ENCODE measurements at places on chromosomes 6 and 20.

- DNase-seq = no peak
Observed at GRCh38 chr6:92281571-92282076, 1137.7 kb downstream of the EPHA7 start.

DNA sequence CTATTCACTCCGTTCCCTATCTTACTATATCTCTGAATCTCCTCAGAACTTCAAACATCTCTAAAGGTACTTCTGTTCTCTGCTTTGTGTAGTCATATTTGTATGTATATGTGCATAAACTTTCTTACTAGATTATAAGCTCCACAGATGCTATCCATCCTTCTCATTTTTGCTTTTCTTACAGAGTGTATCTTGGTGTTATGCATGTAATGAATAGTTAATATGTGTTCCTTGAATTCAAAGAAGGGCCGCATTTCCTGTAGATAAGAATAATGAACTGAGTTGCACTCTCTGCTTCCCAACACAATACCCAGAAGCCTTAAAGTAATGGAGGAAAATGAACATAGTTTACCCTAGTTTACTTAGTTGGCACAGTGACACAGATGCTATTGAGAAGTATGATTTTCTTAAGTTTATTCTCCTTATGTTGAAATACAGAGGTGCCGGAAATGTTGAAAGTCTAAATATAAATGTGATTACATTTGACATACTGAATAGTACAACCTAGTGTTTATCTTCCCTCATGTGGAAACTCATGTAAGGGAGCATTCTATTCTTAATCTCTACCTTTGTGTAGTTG lies 6.0 kb downstream of the NUS1 start:
- DNase-seq = no peak

DNA sequence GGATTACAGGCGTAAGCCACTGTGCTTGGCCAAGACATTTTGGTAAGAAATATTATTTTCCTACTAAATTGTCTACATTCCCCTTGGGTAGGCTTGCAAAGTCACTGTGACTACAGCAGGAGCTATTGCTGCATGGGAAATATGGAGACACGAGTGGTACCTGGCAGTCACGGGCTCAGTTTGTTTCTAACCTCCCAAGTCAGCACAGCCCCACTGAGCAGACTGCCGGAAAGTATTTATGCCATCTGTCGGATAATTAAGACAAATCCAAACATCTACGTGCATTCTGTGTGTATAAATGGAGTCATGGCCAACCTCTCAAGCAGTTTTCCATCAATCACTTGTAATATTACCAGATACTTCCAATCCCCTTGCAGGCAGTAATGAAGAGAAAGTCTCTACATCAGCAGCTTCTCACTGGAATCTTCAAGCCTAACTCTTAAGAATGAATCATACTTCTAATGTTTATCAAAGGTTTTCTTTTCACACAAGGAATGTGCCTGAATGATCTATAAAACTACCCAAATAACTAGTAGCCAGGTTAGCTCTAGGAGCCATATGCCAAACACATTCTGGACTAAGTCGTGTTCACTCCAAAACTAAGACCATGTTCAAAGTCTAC lies 20.1 kb downstream of the PSMB1 start:
- DNase-seq = no peak

DNA sequence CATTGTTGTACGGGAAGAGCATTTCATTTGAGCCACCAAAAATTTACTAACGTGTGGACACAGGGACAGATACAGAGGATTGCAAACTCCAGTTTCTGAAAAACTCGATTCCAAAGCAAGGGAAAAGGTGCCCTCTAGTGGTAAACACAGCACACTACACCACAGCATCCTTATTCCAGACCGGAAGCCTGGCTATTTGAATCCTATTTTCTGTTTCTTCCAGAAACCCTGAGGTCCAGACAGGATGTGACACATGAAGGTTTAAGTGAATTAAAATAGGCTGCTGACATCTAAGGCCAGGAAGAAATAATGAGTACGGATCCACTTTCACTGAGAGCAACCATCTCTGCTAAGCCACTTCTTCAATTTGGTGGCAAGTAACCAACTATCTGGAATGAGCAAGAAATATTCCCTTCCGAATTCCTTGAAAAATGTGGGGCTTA lies 31.8 kb upstream of the GMPR start:
- DNase-seq = no peak

DNA sequence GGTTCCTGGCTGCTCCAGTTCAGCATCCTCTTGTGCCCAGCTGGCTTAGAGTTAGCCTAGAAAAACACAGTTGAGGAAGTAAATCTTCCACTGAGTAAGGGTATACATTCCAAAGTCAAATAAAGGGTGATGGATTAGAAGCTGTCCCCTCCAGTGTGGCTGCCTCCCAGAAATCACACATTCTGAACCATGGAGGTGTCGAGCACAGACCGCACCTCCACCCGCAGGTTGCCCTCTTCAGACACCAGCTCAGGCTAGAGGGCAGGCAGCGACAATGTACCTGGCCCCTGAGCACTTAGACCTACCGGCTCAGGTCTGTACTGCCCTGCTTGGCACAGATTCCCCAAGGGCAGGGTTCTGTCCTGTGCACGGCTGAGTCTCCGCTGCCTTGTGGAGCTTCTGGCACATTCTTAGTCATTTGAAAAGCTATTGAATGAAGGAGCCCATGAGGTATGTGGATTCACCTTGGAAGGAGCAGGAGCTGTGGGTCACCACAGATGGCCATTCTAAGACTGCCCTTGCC lies 118.1 kb downstream of the FAM120B start:
- no peak for DNase-seq

GRCh38 chr6:70557998-70558397 lies 8.7 kb upstream of the SDHAF4 start:
- DNase-seq = no peak

- no peak for DNase-seq
Observed at GRCh38 chr6:85185977-85186376, 263.9 kb upstream of the NT5E start.

DNA sequence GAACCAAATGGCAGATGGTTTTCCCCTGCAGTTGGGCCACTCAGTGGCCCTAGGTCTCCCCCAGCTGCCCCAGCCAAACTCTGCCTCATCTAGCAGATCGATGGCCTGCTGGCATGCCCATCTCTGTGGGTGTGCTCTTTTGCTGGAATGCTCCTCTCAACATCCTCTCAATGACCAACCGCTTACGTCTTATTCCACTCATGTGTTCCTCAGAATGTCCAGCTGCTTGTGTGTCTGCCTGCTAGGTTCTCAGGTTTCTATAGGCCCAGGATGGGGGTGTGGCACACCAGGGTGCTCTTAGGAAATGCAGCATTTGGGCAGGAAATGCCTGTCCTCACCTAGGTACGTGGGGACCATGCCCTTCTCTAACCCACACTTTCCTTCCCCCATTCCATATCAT lies 509.9 kb upstream of the SYNCRIP start:
- DNase-seq = no peak

DNA sequence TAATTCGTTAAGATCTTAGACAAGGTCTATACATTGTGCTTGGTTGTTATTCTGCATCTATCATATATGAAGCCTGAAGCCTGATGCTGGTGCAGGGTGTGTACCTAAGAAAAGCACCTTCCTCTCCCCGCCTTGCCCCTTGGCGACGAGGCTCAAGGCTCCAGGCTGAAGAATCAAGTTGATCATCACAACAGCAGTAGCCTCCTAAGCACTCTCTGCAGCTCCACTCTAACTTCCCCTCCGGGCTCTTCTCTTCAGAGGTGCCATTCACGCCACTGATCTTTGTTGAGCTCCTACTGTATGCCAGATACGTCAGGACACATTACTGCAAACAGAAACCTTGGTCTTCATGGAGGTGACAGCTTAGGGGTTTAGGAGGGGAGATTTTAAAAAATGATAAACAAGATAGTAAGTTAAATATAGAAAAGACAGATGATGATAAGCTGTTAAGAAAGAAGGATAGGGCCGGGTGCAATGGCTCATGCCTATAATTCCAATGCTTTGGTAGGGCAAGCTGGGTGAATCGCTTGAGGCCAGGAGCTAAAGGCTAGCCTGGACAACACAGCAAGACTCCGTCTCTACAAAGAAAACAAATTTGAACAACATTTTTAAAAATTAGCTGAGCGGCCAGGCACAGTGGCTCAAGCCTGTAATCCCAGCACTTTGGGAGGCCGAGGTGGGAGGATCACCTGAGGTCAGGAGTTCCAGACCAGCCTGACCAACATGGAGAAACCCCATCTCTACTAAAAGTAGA lies 38.4 kb upstream of the ZNF217 start:
- DNase-seq = no peak

GRCh38 chr6:105797286-105797979 lies 288.7 kb upstream of the PRDM1 start:
- DNase-seq = no peak

DNA sequence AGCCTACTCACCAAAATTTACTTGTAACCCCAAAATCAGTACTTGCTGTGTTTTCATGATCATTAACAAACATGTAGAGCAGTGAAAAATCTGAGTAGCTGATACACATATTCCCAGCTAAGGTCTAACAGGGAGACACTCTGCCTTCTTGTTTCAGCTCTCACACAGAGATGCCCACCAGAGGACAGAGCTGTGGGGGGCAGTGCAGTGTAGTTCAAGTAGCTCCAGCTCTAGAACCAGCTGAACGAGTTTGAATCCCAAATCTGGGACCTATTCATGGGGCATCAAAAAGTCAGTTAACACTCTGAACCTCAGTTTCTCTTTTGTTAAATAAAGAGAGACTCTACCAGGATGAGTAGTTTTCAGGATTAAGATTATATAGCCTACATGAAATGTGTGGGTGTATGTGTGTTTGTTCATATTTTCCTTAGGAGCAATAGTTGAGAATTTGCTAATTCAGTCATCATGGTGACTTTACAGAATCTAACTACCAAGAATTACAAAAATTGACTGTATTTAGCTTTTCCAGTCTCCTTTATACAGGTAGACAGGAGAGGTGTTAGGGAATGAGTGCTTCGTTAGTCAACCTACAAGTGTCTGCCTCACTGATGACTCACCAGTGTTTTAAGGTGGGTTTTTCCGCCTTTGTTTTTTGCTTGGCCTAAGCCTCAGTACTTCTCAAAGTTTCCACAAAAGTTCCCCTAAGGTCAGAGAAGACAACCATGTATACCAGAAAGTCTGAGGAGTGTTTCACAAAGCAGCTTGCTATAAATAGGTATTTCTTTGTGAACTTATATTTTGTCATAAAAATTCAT lies 164.0 kb upstream of the RUNX2 start:
- DNase-seq = no peak

DNA sequence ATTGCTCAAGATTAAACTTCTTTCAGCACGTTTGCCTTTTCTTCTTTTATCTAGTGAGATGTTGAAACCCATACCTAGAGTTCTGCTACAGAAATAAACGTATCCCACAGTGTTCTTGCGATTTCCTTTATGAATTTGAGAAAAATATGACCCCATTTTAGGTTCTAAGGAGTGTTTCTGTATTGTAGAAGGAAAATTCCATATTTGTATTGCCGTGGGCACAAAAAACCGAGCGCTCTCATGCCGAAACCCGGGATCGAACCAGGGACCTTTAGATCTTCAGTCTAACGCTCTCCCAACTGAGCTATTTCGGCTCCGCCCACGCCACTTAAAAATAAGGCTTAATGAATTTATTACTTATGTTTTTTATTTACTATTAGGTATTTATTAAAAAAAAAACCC lies 23.7 kb downstream of the ZNF311 start:
- peak; percentile 67 for DNase-seq

DNA sequence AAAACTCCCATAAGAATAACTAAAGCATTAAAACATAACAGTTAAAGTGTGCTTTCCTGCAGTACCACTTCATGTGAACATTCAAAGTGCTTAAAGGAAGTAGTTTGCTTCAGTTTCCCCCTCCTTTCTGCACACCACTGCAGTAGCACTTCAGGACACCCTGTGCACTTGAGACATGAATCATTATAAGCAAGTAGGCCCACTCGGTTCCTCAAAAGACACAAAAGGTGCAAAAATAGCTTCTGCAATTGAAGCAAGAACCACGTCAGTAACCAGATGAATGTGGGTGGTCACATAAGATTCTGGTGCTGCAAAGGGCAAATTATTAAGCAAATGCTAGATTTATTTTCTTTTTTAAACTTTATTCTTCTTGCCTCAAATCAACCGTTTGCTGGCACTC lies 160.6 kb downstream of the HIVEP2 start:
- peak; percentile 6 for DNase-seq

DNA sequence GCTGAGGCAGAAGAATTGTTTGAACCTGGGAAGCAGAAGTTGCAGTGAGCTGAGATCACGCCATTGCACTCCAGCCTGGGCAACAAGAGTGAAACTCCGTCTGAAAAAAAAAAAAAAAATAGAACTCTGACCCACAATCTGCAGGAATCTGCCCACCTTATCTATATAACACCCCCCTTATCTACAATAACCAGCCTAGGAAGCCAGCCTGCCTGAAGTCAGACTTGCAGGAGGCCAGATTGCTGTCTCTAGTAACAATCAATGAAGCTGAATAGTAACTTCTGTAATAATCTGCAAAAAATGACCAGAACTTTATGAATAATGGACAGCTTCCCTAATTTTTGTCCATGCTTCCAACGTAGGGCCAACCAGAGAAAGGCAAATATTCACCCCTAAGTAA lies 352.5 kb downstream of the CD83 start:
- no peak for DNase-seq

- no peak for DNase-seq
Observed at GRCh38 chr20:57049296-57049695, 217.1 kb downstream of the BMP7 start.

DNA sequence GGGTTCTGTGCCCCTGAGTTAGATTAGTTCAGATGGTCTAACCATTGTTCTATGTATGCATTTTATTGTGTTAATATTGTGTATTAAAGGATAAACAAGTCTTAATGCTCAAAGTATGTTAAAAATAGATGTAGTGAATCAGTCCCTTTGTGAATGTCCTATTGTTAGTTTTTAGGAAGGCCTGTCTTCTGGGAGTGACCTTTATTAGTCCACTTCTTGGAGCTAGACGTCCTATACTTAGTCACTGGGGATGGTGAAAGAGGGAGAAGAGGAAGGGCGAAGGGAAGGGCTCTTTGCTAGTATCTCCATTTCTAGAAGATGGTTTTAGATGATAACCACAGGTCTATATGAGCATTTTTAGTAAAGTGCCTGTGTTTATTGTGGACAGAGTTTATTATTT lies 12.3 kb upstream of the HMGN4 start:
- no peak for DNase-seq

DNA sequence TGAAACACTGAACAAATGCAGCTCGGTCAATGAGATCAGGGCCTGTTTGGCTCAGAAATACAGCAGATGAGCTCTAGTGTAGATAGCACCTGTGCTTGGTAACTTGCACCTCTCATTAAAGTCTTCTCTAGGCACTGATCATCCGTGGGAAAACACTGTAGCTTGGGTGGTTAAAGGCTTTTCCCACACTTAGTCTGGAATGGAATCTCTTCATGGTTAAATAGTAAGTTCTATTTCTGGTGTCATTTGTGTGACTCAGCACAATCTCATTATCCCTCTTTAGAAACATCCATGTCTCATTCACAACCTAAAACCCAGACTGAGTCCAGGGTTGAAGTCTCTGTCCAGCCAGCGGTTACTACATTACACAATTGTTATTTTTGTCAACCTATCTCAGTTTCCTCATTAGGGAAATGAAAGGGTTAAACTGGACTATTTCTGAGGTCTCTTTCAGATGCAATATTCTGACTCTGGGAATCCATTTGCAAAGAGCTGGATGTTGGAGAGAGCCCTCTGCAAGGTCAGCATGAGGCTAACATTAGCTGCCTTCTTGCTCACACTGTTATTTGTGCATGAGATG lies 125.0 kb downstream of the ZDHHC14 start:
- DNase-seq = no peak

Data from stimulated activated CD8-positive, alpha-beta memory T cell treated with anti-CD3 and anti-CD28 coated beads, Interleukin-4, amount 100 ng/mL, for 24 hours (primary cell).